Prostate gland (tissue), 2 donors: ENCODE measurements at places on chromosomes 7 and 10.

GRCh38 chr7:129199406-129199805 is 11.0 kb downstream of the SMO start:
- no peaks in the 10 kb centered on the region for H3K4me1 ChIP-seq
- no peaks in the 10 kb centered on the region for H3K36me3 ChIP-seq
- H3K27ac ChIP-seq: no peak overlapping the region
- no peaks in the 10 kb centered on the region for H3K27me3 ChIP-seq
- no peak overlapping the region for H3K4me3 ChIP-seq

- H3K27me3 ChIP-seq: no peaks in the 10 kb centered on the region
- no peak for DNase-seq
- H3K4me3 ChIP-seq: no peak overlapping the region
- no peaks in the 10 kb centered on the region for H3K4me1 ChIP-seq
- no peak overlapping the region for H3K27ac ChIP-seq
- H3K36me3 ChIP-seq: no peaks in the 10 kb centered on the region
These were observed 23.3 kb downstream of the ANKRD22 start for GRCh38 chr10:88828310-88828709.

GRCh38 chr7:157234271-157234670 is 95.5 kb downstream of the UBE3C start:
- no peaks in the 10 kb centered on the region for H3K4me1 ChIP-seq
- DNase-seq: no peak
- H3K27ac ChIP-seq: no peak overlapping the region
- H3K27me3 ChIP-seq: no peaks in the 10 kb centered on the region
- no peak overlapping the region for H3K4me3 ChIP-seq

DNA sequence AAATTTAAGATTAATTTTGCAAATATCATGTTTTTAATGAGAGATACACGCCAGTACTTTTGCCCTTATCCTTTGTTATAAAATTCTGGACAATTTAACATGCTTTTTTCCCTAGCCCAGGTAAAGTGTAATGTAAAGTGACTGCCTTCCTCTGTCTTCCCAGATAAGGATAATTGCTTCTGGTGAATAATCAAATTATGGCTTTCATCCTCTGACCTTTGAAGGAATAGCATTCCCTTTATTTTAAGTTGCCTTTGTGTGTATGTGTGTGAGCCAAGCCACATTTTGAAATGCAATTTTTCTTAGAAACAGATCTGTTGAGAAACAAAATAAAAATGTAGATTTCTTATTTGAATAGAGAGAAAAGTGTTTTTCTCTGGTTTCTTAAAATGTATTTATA is 107.5 kb downstream of the ADAM22 start:
- no peak for DNase-seq
- H3K4me1 ChIP-seq: no peaks in the 10 kb centered on the region
- no peaks in the 10 kb centered on the region for H3K36me3 ChIP-seq
- no peak overlapping the region for H3K27ac ChIP-seq

GRCh38 chr10:4102802-4103344 is 317.9 kb upstream of the KLF6 start:
- H3K27me3 ChIP-seq: no peaks in the 10 kb centered on the region
- H3K4me3 ChIP-seq: no peak overlapping the region
- no peak for DNase-seq
- H3K27ac ChIP-seq: no peak overlapping the region

DNA sequence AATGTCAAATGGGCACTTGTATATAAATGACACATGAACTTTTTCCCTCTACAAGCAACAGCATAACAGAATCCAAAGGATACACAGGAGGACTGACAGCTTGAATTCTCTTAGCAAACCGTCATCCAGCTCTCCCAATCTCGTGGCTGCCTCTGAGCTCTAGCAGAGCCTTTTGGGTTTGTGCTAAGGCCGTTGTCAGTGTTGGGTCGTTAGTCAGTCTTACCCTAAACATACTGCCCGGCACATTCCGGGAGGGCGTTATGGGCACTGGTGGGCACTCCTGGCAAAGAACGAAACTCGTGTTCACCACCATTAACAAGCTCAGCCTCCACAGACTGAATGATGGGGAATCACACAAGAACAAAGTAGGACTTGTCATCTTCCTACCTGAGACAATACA is 19.6 kb upstream of the ENO4 start:
- no peaks in the 10 kb centered on the region for H3K4me1 ChIP-seq
- no peaks in the 10 kb centered on the region for H3K36me3 ChIP-seq
- no peak overlapping the region for H3K27ac ChIP-seq
- H3K4me3 ChIP-seq: no peak overlapping the region

GRCh38 chr7:107446988-107447387 is 22.9 kb upstream of the GPR22 start:
- DNase-seq: no peak
- H3K27me3 ChIP-seq: no peaks in the 10 kb centered on the region
- no peak overlapping the region for H3K27ac ChIP-seq
- no peak overlapping the region for H3K4me3 ChIP-seq
- no peaks in the 10 kb centered on the region for H3K4me1 ChIP-seq

GRCh38 chr7:98862203-98862602 is 7.6 kb downstream of the TMEM130 start:
- H3K27ac ChIP-seq: no peak overlapping the region
- no peaks in the 10 kb centered on the region for H3K27me3 ChIP-seq

- H3K27ac ChIP-seq: no peak overlapping the region
- no peaks in the 10 kb centered on the region for H3K4me1 ChIP-seq
- no peak for DNase-seq
- no peaks in the 10 kb centered on the region for H3K27me3 ChIP-seq
- H3K4me3 ChIP-seq: no peak overlapping the region
These were observed 30.9 kb downstream of the CAMK2B start for GRCh38 chr7:44294325-44295069.

- no peaks in the 10 kb centered on the region for H3K4me1 ChIP-seq
- DNase-seq: no peak
- H3K27ac ChIP-seq: no peak overlapping the region
- no peak overlapping the region for H3K4me3 ChIP-seq
These were observed 44.9 kb upstream of the CHST15 start for GRCh38 chr10:124138195-124138882.

DNA sequence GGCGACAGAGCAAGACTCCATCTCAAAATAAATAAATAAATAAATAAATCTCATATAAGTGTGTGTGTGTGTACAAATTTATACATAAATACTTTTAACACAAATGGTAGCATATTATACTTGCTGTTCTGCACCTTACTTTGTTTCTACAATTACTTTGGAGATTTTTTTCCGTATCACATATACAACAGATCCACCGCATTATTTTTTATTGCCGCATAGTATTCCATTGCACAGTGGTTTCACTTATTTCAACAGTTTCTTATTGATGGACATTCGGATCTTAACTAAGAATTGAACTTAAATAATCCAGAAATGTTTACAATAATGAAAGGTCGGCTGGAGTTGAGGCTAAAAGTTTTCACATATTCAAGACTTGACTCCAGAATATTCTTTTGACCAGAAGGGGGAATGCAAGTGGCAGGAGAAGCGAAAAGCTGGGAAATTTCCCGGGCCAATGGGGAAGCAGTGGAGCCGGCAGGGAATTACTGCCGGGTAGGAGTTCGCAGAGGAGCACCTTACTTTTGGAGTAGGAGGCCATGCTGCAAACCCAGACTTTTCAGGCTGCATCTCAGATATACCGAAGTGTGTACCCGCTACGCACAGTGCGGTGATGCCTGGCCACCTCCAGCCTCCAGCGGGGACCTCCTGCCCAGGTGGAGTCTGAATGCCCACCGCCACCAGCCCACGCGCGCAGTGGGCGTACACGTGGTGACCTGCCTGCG is 415 bp upstream of the CNNM1 start:
- no peak for DNase-seq
- no peak overlapping the region for H3K27ac ChIP-seq
- no peaks in the 10 kb centered on the region for H3K27me3 ChIP-seq
- H3K4me1 ChIP-seq: no peaks in the 10 kb centered on the region
- H3K36me3 ChIP-seq: no peaks in the 10 kb centered on the region

GRCh38 chr10:70034232-70034631 is 18.4 kb upstream of the MACROH2A2 start:
- no peak overlapping the region for H3K4me3 ChIP-seq
- H3K27me3 ChIP-seq: no peaks in the 10 kb centered on the region
- H3K36me3 ChIP-seq: no peaks in the 10 kb centered on the region
- DNase-seq: no peak
- no peaks in the 10 kb centered on the region for H3K4me1 ChIP-seq

- no peak overlapping the region for H3K4me3 ChIP-seq
- no peak for DNase-seq
- H3K27me3 ChIP-seq: no peaks in the 10 kb centered on the region
- H3K36me3 ChIP-seq: no peaks in the 10 kb centered on the region
- no peaks in the 10 kb centered on the region for H3K4me1 ChIP-seq
- no peak overlapping the region for H3K27ac ChIP-seq
These were observed 18.4 kb upstream of the SORCS3 start for GRCh38 chr10:104622598-104623209.

DNA sequence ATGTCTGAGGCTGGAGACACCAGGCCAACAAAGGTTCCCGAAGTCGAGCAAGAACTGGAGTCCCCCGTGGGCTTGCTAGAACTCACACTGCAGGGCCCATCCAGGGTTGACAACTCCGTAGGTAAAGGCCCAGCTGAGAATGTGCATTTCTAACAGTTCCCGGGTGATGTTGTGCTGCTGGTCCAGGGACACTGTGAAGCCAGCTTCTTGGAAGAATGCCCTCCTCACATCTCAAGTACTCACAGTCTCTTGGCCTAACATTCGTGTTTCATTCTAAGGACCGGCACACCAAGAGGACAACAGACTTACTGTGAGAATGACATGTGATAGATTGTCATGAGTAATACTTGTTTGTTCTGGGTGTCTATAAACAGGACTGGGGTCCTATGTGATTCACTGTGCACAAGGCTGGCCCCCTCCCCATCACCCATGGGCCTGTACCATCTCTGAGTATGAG is 682.3 kb upstream of the IGFBP3 start:
- H3K36me3 ChIP-seq: no peaks in the 10 kb centered on the region
- no peaks in the 10 kb centered on the region for H3K27me3 ChIP-seq
- H3K4me1 ChIP-seq: no peaks in the 10 kb centered on the region
- peak overlapping the region; percentile 16 for H3K27ac ChIP-seq
- H3K4me3 ChIP-seq: no peak overlapping the region
